ENCODE measurements at places on chromosomes 2 and 18.

DNA sequence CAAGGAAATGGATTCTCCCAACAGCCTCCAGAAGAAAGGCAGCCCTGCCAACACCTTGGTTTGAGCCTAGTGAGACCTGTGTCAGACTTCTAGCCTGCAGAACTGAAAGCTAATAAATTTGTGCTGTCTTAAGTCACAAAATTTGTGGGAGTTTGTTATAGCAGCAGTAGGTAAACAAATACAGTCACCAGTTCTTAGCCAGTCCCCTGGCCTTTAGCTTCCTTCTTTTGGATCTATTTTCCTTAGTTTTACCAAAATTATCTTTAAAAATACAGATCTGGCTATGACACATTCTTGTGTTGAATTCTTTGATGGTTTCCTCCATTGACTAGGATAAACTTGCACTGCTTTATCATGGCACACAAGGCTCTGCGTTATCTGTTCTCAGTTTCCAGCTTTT lies 697.9 kb upstream of the FANCL start:
- no peak for DNase-seq

DNA sequence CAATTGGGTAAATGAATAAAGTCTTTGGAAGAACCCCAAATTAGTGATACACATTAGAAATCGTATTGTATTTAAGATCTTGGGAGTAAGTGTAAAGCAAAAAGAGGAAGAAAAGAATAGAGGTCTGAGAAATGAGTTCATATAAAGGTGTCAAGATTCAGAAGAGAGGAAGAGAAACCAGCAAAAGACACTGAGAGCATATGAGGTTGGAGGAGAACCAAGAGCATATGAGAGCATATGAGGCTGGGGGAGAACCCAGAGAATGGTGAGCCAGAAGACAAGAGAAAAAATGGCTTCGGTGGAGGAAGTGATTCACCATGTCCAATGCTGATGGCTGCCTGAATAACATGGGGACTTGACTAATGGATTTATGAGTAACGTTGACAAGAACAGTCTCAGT lies 620.1 kb upstream of the GCFC2 start:
- DNase-seq: no peak

DNA sequence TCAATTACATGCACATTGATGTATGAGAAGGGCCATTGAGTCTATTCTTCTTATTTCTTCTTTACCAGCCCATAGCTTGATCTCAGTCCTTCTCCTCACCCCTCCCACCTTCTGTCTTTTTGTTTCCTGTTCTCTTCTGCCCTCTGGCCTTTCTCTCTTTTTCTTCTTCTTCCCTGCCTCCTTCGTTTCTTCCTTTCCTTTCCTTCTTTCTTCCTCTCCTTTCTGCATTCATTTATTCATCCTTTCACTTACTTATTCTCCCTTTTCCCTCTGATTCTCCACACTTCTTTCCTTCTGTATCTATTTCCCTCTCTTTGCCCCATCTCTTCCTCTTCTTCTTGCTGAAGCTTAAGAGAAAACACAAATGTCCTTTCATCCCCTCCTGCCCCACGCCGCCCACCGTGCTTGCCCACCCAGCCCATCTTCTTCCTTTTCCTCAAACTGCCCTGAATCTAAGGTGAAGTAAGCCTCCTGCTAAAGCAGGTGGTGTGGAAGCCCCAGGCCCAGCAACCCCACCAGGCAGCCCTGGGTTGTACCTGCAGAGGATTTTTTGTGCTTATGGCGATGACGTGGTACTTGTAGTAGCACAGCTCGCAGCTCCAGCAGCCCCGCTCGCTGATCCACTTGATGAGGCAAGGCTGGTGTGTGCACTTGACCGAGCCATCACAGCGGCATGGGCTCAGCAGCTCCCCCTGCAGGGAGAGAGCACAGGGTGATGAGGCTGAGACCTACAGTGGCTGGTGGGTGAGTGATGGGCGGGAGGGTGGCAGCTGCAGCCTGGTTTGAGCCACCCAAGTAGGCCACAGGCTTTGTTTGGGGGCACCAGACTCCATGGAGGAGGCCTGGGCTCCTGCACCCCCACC lies 89.0 kb downstream of the MARCHF4 start:
- DNase-seq: no peak

GRCh38 chr18:293536-293935 lies 25.7 kb upstream of the THOC1 start:
- DNase-seq: no peak
